ENCODE measurements at places on chromosomes 6 and 20. TPM values are rescaled to one million over a fixed set of nuclear protein-coding genes. Genes with fewer than 3 reads are reported as not detected.

The PRL gene
- not detected for total RNA-seq

DNA sequence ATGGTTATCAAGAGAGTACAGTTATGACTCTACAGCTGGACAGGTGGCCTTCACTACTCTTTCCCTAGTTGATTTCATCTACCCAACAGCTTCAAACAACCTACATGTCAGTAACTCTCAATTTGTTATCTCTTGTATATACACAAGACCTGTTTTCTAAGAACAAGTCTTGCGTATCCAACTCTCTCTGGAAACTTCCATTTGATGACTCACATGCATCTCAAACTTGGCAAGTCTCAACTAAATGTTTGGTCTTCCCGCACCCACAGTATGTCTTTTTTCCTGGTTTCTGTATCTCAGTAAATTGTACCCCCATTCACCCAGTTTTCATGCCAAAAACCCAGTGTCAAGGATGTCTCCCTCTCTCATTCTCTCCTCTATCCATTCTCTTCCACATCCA lies 97.7 kb downstream of the BTBD9 start:
- no peak for DNase-seq

DNA sequence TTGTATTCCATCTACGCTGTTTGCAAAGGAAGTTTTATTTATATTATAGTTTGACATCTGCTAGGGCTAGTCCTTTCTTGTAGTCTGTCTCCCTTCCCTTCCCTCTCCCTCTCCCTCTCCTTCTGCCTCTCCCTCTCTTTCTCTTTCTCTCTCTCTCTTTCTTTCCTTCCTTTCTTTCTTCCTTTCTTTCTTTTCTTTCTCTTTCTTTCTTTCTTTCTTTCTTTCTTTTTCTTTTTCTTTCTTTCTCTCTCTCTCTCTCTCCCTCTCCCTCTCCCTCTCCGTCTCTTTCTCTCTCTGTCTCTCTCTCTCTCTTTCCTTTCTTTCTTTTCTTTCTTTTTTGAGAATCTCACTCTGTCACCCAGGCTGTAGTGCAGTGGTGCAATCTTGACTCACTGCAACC lies 137.8 kb downstream of the CDKAL1 start:
- DNase-seq: no peak

GRCh38 chr20:12775041-12775440 lies 233.7 kb upstream of the SPTLC3 start:
- no peak for DNase-seq

GRCh38 chr6:144278659-144279314 lies 6.3 kb upstream of the UTRN start:
- DNase-seq: no peak

DNA sequence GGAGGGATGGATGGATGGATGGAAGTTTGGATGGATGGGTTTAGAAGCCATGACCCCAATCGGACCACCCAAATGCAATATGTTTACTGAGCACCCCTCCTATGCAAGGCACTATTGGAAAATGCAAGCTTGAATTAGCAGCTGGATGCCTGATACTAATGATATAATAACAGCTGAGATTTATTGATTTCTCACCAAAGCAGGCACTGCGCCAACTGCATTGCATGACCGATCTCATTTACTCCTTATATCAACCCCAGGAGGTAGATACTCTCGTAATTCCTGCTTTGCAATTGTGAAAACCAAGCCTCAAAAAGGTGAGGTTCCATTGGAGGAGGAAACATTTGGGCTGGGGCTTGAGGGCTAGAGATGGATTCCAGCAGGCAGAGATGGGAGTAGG lies 89.7 kb downstream of the KCNB1 start:
- no peak for DNase-seq

DNA sequence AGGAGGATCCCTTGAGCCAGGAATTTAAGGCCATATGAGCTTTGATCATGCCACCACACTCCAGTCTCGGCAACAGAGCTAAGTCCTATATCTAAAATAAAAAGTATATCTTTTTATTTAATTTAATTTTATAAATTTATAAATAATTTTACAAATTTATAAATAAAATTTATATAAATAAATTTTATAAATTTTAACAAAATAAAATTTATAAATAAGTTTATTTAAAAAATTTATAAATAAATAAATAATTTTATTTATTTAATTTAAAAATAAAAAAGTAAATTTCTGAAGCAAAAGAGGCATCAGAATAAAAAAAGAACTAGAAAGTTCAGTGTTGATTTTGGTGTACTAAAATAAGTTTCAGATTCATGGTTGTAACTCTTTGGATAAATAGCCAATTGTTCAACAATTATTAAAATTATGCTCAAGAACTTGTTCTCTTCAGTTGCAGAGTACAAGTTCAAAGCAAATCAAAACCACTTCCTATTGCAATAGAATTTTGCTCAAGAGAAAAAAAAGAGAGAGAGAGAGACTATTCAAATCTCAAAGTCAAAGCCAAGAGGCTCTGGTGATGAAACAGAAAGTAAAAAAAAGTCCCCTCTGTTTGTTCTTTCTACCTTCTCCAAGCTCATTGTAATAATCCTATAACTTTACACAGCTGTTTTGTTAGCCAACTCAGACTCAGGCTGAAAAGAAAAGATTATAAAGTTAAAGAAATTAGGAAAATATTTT lies 547.5 kb upstream of the ADGRB3 start:
- DNase-seq: no peak

DNA sequence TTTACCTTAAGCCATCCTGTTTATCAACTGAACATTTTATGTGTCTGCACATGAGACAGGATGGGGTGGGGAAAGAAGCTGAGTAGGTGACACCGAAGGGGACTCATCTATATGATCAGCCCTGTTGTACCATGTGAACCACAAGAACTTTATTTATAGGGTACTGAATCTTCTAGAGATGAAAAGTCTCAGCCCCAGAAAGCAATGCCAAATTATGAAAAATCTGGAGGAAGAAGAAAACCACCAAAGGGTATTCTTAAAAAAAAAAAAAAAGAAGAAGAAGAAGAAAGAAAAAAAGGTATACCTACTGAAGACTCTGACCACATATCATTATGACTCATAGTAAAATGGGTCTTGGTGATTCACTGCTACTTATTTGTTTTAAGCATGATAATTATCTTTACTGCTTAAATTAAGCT lies 39.8 kb upstream of the HBS1L start:
- DNase-seq: no peak

Measured in uterus (tissue), 4 donors.